ENCODE measurements at places on chromosomes 6 and 20.

DNA sequence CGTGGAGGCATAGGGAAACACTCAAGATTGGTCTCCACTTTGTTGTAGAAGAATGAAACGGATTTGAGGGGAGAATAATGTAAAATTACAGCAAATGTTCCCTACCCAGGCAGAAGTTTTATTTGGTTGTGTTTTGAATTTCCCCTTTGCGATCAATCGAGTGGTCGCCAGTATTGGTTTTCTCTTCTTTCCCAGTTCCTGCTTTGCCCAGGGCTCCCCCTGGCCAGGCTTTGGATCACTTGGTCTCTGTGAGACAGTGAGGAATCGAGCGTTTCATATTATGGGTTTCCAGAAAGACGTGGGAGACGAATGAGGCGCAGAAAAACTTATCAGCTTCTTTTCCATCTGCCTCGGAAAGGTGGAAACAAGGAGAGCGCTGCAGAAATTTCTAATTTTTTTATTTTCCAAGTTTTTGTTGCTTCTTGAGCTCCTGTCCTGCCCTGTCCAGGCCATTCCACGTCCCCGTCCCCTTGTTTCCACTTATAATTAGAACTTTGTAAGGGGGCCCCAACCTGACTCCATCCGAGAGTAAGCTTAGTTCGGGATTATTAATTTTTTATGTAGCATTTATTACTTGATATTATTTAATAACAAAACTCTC is 7.5 kb upstream of the TBX18 start:
- no peak for DNase-seq

DNA sequence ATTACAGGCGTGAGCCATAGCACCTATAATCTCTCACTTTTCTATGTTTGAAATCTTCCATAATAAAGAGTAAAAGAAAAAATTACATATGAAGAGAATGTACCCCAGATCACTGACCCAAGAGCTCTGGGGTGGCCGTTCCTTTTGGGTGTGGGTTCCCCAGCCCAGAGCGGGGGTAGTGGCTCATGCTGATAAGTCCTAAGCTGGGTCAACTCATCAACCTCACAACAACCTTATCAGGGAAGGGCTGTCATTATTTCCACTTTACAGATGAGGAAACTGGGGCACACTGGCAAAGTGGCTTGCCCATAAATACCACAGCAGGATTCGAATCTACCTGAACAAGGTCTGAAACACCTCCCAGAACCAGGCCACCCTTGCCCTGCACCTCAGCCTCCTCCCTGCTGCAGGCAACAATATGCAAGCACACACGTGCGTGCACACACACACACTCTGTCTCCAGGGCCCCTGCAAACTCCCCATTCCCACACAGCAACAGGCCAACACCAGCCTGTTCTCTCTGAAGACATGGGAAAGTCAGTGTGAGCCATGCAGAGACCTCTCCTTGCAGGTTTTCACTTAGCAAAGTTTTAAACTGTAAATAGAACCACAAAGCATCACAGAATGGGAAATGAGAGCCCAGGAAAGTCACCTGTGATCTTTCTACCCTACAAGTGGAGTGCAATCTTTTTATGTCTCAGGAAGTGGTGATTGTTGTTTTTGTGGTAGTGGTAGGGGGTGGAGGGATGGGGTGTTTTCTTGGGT is 27.7 kb downstream of the BFSP1 start:
- no peak for DNase-seq

GRCh38 chr6:15357782-15358181 is 111.9 kb downstream of the JARID2 start:
- no peak for DNase-seq

GRCh38 chr6:3208775-3209113 is 18.7 kb downstream of the TUBB2B start:
- DNase-seq, result no peak

DNA sequence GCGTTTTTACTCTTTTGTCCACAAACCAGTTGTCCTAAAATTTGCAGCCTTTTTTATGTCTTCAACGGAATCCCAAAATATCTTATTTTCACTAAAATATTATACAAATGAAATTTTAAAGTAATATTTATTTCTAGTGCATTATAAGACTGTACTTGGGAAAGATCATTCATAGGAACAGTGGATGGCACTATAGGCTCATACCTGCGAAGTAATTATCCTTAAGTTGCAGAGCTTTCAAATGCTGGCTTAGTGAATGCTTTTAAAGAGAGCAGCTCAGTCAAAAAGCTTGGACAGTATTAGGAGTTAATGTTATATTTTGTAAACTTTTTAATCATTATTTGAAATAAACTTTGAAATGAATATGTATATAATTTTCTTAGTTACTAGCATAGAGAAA is 254.9 kb downstream of the CDKAL1 start:
- no peak for DNase-seq

DNA sequence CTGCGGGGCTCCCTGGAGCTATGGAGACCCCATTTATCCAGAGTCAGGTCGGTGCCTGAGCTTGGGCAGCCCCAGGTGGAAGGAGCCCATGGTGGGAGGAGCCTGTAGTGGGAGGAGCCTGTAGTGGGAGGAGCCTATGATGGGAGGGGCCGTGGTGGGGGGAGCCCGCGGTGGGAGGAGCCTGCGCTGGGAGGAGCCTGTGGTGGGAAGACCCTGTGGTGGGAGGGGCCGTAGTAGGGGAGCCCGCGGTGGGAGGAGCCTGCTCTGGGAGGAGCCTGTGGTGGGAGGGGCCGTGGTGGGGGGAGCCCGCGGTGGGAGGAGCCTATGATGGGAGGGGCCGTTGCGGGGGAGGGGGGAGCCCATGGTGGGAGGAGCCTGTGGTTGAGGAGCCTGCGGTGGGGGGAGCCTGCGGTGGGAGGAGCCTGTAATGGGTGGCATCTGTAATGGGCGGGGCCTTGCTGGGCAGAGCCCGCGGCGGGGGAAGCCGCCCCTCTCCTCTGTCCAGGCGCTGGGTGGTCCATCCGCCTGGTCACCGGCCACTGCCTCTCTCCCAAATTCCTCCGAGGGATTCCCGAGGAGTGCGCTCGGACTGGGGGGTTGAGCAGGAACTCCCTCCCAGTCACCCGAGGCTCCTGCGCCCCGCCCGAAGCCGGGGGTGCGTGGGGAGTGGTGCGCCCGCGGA is 567 bp upstream of the FNDC11 start:
- DNase-seq, result peak; percentile 88

GRCh38 chr20:63325021-63325471 is 32.1 kb downstream of the COL20A1 start:
- no peak for DNase-seq

GRCh38 chr6:169277619-169278018 is 24.0 kb upstream of the THBS2 start:
- DNase-seq, result no peak

DNA sequence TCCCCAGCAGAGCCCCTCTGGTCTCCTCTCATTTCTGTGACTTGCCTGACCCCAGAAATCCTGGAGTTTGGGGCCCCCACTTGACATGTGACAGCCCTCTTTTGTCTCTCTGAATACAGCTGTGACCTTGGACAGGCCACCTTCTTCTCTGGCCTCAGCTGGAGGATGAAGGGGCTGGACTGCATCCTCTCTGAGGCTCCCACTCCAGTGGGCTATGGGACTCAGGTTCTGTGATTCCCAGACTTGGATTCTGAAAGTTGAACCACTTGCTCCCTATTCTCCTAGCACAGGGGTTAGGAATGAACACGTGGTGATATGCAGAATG is 9.1 kb downstream of the BPIFB3 start:
- no peak for DNase-seq

GRCh38 chr6:166956444-166957086 is at the start of gene RNASET2:
Gene RNASET2 (minus strand): TSS chr6:166956550. CDS start chr6:166956182, 368 bp downstream.
- peak; percentile 97 for DNase-seq

DNA sequence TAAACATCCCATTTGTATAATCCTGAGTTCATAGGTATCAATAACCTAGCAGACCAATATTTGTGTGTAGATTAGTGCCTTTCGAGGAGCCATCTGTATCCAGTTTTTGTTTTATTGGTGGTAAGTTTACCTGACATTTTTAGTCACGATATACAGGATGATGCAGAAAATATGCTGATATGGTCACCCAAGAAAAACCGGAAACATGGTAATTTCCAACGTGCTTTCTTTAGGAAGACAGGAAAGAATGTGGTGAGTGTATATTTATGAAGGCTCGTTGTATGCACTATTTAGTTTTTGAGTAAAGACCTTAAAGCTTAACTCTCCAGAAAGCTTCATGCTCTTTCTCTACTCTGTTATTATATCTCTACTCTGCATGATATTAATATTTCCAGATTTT is 180.2 kb upstream of the PHACTR1 start:
- no peak for DNase-seq

GRCh38 chr6:90144396-90144795 is 152.2 kb downstream of the BACH2 start:
- DNase-seq, result no peak

DNA sequence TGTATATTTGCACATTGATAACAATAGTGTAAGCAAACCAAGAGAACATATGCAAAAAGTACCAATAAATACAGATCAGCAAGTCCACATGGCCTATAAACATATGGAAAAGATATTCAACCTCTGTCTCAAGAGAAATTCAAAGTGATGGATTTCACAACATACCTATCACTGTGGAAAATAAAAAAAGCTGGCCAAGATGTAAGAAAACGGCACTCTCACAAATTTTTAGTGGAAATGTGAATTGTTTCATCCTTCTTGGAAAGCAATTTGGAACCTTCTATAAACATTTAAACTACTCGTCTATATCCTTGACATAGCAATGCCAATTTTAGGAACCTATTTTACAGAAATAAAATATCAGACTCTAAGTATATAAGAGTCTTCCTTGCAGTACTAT is 559.8 kb downstream of the QKI start:
- DNase-seq, result no peak

- DNase-seq, result no peak
Measured at GRCh38 chr20:62922451-62922921, 3.8 kb downstream of the DIDO1 start.

GRCh38 chr6:20746024-20746423 is 211.8 kb downstream of the CDKAL1 start:
- no peak for DNase-seq

GRCh38 chr20:57751411-57751810 is 41.6 kb upstream of the PMEPA1 start:
- DNase-seq, result no peak
